ENCODE measurements at places on chromosomes 13 and 19.
A peak's percentile ranks its signal among the peaks of the same experiment; 100 is the strongest.

GRCh38 chr13:23212671-23213070, 31.9 kb downstream of the SGCG start:
- DNase-seq = no peak

DNA sequence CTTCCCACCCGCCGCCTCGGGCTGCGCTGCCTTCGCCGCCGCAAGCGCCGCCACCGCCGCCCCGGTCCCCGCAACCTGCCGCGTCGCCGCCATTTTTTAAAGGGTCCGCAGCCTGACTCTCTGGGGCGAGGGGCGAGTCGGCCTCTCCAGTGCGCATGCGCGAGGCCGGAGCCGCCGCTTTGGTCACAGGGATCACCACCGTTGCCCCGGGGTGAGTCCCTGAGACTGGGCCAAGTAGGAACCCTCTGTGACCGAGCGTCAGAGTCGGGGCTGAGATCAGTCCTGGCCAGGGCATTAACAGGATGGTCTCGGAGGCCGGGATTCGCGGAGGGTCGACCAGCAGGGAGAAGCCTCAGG, 42.6 kb downstream of the ZNF146 start:
- DNase-seq = no peak

GRCh38 chr19:49573009-49573408, 7.3 kb downstream of the NOSIP start:
- DNase-seq = no peak

- DNase-seq = no peak
Observed at GRCh38 chr13:50842990-50843256, 569 bp downstream of the DLEU7 start.

DNA sequence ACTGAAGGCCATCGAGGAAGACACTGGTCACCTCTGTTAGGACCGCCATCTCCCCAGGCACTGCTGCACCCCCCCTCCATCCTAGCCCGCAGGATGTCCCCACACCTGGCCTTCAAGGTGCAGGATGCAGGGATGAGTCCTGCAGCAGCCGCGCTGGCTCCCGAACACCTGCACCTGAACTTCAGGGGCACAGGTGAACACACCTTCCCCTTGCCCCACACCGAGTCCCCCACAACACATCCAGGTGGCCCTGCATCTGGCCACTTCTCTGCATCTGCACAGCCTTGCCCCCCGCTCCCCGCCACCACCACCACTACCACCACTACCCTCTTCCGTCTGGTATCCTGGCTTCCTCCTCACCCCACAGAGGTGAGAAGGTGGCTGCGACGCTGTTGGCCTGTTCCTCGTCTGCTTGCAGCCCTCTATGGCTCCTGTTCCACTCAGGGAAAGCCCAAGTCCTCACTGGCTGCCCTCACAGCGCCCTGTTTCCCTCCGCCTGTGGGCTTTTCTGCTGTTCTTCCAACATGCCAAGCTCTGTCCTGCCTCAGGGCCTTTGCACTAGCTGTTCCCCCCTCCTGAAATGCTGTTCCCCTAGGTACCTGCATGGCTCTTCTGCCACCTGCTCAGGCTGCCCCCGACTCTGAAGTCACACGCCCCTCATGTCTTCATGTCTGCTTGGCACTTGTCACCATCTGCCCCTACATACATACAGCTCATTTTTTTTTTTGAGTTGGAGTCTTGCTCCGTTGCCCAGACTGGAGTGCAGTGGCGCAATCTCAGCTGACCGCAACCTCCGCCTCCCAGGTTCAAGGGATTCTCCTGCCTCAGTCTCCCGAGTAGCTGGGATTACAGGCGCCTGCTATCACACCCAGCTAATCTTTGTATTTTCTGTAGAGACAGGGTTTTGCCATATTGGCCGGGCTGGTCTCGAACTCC, 1.4 kb upstream of the CERS1 start:
- no peak for DNase-seq

- no peak for DNase-seq
Observed at GRCh38 chr13:25494698-25495411, 123.1 kb downstream of the ATP8A2 start.

- no peak for DNase-seq
Observed at GRCh38 chr13:49308921-49309408, 61.2 kb downstream of the CDADC1 start.

DNA sequence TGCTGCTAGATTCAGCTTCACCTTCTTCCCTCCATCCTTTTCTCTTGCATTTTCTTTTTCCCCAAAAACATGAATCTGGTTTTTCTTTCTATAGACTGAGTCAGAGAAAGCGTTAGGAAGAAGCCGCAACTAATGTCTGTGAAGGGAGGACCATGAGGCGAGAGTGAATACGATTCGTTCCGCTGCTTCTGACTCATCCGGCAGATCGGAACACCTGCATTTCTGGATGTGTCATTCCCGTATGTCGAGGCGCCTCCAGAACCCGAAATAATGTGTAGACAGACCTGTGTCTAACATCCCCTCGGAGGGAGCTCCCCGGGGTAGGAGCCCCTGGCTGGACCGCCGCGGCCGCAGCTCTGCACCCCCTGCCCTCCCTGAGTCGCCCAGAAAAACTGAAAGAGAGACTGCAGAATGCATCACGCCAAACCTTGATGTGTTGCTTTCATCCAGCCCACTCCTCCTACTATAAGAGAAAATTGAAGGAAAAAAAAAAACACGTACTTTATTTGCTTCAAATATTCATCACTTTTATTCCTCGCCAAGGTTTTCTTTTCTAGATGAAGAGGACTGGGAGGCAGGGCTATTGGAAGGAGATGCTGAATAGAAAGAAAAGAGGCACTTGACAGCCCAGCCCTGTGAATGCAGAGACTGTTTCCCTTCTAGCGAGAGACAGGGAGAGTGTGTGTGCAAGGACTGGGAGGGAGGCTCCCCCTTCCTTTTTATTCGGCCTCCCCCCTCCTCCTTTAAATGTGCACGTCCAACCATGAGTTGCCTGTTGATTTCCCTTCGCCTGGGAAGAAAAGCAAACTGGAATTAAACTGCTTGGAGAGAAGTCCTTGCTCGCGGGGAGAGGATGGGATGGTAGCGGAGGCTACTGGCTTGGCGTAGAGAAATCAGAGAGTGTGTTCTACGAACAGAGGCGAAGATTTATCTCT, 616 bp upstream of the PCDH17 start:
- no peak for DNase-seq

GRCh38 chr19:38693380-38694223, 46.2 kb downstream of the ACTN4 start:
- peak; percentile 55 for DNase-seq

- DNase-seq = no peak
Observed at GRCh38 chr19:19537075-19538048, 703 bp upstream of the CILP2 start.

DNA sequence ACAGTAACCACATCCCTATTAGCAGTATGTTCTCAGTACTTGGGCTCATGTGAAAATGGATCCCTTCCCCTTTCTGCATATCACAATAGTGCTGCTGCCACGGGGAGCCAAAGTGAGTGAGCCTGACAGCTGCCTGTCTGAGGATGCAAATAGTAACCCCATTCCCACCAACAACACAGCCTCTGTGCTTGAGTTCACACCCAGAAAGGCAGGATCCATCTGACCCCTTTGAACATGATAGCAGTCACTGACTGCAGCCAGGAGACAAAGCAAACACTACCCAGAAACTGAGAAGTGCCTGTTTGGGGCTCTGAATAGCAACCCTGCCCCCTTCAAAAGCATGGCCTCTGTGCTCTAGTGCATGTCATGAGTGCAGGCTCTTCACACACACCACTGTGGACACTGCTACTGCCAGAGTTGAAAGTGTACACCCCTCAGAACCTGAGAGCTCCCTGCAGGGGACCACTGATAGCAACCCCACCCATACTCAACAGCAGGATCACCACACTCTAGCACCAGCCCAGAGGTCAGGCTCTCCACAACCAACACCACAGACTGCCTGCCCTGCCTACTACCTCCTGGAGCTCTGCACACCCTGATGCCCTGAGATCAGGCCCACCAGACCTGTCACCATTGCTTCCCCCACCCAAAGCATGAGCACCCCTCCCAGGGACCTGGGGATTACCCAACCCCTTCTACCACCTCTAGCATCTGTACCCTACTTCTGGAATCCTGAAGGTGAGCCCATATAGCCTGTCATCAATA, 1563.5 kb upstream of the PRR20A start:
- DNase-seq = no peak

DNA sequence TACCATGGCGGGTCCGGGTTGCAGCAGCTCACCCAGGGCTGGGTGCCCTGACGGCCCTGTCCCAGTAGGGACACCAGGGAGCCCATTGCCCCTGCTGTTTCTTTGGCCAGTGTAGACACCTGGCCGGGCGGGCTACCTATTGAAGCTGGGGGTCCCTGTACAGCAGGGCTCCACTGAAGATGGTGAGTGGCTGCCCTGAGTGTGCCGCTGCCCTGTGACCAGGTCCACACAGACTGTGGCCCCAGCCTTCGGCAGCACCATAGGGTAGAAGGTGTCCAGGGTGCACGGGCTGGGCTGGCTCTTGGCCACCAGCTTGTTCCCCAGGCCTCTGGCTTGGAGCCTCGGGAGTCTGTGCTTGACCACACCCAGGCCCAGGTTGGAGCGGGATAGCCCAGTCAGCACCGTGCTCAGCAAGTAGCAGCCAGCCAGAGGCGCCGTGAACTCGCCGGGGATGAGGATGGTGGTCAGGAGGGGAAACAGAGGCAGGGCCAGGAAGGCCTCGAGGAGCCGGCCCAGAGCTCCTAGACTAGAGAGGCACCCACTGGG, 25.4 kb upstream of the NPAS1 start:
- no peak for DNase-seq

DNA sequence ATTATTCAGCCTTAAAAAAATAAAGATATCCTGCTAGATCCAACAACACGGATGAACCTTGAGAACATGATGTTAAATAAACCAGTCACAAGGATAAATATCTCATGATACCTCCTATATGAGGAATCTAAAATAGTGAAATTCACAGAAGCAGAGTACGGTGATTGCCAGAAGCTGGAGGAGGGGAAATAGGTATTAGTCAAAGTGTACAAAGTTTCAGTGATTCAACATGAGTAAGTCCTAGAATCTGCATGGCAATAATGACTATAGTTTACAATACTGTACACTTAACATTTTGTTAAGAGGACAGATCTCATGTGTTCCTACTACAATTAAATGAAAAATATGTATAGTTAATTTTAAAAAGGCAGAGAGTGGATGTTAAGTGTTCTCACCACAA, 206.6 kb upstream of the SLC10A2 start:
- DNase-seq = no peak

- DNase-seq = no peak
Observed at GRCh38 chr13:30600496-30600895, 17.2 kb upstream of the USPL1 start.

- DNase-seq = no peak
Observed at GRCh38 chr19:41882568-41883462, at the start of gene ARHGEF1. ARHGEF1 (plus strand) TSS chr19:41883184; CDS start chr19:41888083, 4,899 bp downstream.

DNA sequence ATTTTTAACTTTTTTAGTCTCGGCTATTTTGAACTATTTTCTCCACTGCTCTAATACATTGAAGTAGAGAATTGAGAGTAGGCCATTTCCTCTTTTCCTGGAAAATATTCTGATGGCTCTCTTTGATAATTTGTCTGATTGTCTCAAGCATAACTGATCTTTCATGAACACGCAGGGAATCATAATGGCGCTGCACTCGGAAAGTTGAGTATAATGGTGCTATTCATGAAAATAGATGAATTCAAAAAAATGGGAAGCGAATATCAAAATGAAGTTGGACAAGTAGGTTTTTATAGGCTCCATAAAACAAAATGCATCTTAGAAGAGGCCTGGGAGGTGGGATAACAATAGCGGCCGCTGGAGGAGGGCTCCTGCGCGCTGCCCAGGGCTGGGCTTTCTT, 29.0 kb downstream of the COL4A2 start:
- DNase-seq = no peak

DNA sequence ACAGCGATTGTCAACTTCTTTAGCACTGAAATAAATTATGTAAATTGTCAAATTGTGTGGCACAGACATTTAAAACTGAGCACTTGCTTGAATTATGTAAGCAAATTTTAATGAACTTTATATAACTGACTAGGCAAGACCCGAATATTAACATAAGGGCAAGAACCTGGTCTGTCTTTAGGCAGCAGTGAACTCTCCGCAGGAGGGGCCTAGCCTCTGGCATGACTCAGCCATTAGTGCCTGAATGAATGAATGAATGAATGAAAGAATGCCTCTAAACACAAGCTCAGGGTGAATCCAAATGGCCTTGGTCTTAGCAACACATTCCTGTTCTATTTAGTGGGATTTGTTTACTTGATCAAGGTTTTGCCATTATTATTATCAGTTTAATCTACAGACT, 654.7 kb upstream of the ARGLU1 start:
- DNase-seq = no peak

- DNase-seq = no peak
Observed at GRCh38 chr19:38861368-38861767, 11.6 kb upstream of the HNRNPL start.

GRCh38 chr19:6801485-6802086, 29.1 kb downstream of the VAV1 start:
- DNase-seq = peak; percentile 91

GRCh38 chr13:28058866-28059613, 41.3 kb downstream of the FLT3 start:
- peak; percentile 53 for DNase-seq

- DNase-seq = no peak
Observed at GRCh38 chr19:38815059-38816001, 2.6 kb upstream of the LGALS4 start.

DNA sequence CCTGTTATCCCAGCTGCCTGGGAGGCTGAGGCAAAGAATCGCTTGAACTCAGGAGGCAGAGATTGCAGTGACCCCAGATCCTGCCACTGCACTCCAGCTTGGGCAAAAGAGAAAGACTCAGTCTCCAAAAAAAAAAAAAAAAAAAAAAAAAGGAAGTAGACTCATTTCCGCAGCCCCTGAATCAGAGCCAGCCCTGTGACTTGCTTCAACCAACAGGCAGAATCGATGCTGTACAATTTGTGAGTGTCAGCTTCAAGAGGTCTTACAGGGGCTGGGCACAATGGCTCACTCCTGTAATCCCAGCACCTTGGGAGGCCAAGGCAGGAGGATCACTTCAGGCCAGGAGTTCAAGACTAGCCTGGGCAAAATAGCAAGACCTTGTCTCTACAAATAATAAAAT, 12.8 kb downstream of the ANKRD27 start:
- DNase-seq = no peak

DNA sequence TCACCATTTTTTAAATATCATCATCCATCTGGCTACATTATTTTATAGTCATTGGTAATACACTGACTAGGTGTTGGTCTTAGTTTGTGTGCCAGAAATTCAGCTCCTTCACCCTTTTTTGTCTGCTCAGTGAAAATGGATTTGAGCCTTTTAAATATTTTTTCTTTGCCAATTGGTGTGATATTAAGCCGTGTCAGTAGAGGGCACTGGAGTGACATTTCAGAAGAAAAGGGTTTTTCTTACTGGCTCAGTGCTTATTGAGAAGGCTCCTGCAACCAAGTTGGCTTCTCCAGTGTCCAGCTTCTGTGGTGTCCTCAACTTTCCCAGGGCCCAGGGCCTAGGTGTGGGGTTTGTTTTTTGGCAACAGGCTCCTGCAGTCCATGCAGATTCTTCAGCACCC, 546.6 kb downstream of the DACH1 start:
- no peak for DNase-seq

DNA sequence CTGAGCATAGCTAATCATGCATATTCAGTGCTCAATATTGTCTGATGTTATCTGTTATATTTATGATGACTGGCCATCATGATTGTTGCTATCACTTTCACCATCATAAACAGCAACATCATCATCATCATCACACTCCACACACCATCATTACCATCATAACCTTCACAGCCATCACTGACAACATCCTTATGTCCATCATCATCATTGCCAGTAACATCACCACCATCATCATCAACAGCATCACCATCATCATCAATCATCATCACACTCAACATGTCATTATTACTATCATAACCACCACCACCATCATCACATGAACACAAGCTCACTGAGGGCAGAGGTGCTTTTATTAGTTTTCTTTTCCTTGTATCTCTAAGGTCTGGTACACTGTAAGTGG, 75.9 kb downstream of the MBD3L1 start:
- no peak for DNase-seq
